Activated B cell treated with CpG ODN at 0.5 μM for 24 hours (primary cell): ENCODE measurements at places on chromosomes 4 and X. TPM values are rescaled to one million over a fixed set of nuclear protein-coding genes. Genes with fewer than 3 reads are reported as not detected.

DNA sequence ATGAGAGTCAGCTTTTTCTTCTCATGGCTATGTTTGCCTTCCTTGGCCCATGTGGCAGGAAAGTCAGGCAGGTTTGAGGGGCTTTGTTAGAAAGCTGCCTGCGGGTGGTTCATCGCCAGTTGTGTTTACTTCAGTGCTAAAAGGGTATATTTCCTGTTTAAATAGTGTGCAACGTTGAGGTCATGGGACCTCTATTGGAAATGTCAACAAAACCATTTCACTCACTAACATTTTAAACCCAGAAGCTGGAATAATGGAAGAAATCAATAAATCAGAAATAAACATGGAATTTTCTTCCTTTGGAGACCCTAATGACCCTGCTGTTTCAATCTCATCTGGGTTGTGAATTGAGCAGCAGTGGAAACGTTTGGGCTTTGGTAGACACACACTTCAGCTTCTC is 185.8 kb downstream of the ANKRD50 start:
- DNase-seq = no peak
- no peak overlapping the region for H3K4me3 ChIP-seq
- no peak overlapping the region for H3K27ac ChIP-seq
- H3K36me3 ChIP-seq = no peaks in the 10 kb centered on the region
- H3K27me3 ChIP-seq = no peaks in the 10 kb centered on the region
- H3K4me1 ChIP-seq = no peaks in the 10 kb centered on the region

Gene F8A2
- total RNA-seq = not detected in 2 replicates

- H3K27me3 ChIP-seq = peaks cover 2% of the 10 kb centered on the region
- DNase-seq = no peak
- no peaks in the 10 kb centered on the region for H3K4me1 ChIP-seq
- H3K4me3 ChIP-seq = no peak overlapping the region
- no peaks in the 10 kb centered on the region for H3K36me3 ChIP-seq
Measured at GRCh38 chr4:103424853-103425252, 226.7 kb upstream of the CENPE start.

Gene USP27X
- 2.3 and 2.8 TPM in 2 replicates for total RNA-seq

GRCh38 chr4:168907119-168907698 is 102.8 kb downstream of the CBR4 start:
- H3K27ac ChIP-seq = no peak overlapping the region
- H3K27me3 ChIP-seq = no peaks in the 10 kb centered on the region
- DNase-seq = no peak
- H3K4me1 ChIP-seq = no peaks in the 10 kb centered on the region
- H3K4me3 ChIP-seq = no peak overlapping the region
- H3K36me3 ChIP-seq = no peaks in the 10 kb centered on the region

GRCh38 chrX:119669424-119670037 is 23.4 kb downstream of the SEPTIN6 start:
- DNase-seq = no peak
- peaks cover 36% of the 10 kb centered on the region for H3K4me1 ChIP-seq
- no peaks in the 10 kb centered on the region for H3K27me3 ChIP-seq
- H3K27ac ChIP-seq = no peak overlapping the region

Gene MAGEB10
- total RNA-seq = not detected in 2 replicates

GRCh38 chrX:118702741-118703140 is 24.7 kb upstream of the IL13RA1 start:
- no peaks in the 10 kb centered on the region for H3K36me3 ChIP-seq
- DNase-seq = no peak
- H3K4me3 ChIP-seq = no peak overlapping the region
- H3K27ac ChIP-seq = no peak overlapping the region

GRCh38 chr4:14022456-14022855 is 394.9 kb upstream of the BOD1L1 start:
- peaks cover 6% of the 10 kb centered on the region for H3K27me3 ChIP-seq
- no peaks in the 10 kb centered on the region for H3K36me3 ChIP-seq
- no peak overlapping the region for H3K4me3 ChIP-seq
- no peak overlapping the region for H3K27ac ChIP-seq

DNA sequence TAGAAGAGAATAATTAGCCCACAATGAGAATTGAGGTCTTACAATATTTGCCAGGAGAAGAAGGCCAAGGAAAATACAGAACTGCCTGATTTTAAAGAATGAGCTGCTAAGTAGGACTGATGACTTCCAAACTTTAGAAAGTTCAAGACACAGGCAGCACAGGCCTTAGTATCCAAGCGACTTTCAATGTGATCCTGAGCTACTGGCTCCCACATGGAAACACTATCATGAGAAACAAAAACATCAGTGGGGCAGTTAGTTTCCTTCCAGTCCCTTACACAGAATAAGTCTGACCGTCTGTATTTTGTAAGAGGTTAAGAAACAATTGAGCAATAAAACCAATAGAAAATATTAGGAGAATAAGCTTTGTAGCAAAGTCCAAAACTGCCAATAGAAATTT is 251.4 kb downstream of the COL25A1 start:
- no peaks in the 10 kb centered on the region for H3K4me1 ChIP-seq
- no peak overlapping the region for H3K4me3 ChIP-seq
- H3K27me3 ChIP-seq = no peaks in the 10 kb centered on the region

Gene MXRA5
- not detected in 2 replicates for total RNA-seq
